M059J (cell line): ENCODE measurements at places on chromosomes 5 and 9. TPM values are rescaled to one million over a fixed set of nuclear protein-coding genes. Genes with fewer than 3 reads are reported as not detected.

FLT4 gene
- not detected in 2 replicates for total RNA-seq

DEPDC1B gene
- 15.9 and 27.3 TPM in 2 replicates for total RNA-seq

BASP1 gene
- 86.0 and 126 TPM in 2 replicates for total RNA-seq

IL13 gene
- total RNA-seq, result not detected in 2 replicates

ARHGEF28 gene
- 7.1 and 12.0 TPM in 2 replicates for total RNA-seq

SPEF2 gene
- 1.2 and 2.4 TPM in 2 replicates for total RNA-seq

NANS gene
- total RNA-seq, result 121 and 135 TPM in 2 replicates

IFNK gene
- total RNA-seq, result not detected in 2 replicates

MPDZ gene
- 9.5 and 17.2 TPM in 2 replicates for total RNA-seq

TRIM52 gene
- total RNA-seq, result 2.2 and 5.7 TPM in 2 replicates

FAM219A gene
- total RNA-seq, result 14.6 and 31.1 TPM in 2 replicates

KIF24 gene
- total RNA-seq, result 4.6 and 9.0 TPM in 2 replicates
